Smooth muscle cell of the pulmonary artery (primary cell): ENCODE measurements at places on chromosomes 7 and 10. TPM values are rescaled to one million over a fixed set of nuclear protein-coding genes. Genes with fewer than 3 reads are reported as not detected.

TCERG1L gene
- total RNA-seq = not detected in 2 replicates

BCL7B gene
- total RNA-seq = 24.0 and 24.9 TPM in 2 replicates

SVOPL gene
- total RNA-seq = not detected in 2 replicates

CLDN3 gene
- not detected in 2 replicates for total RNA-seq

SPDYE2 gene
- not detected in 2 replicates for total RNA-seq

TBX20 gene
- total RNA-seq = 0.99 and 4.3 TPM in 2 replicates

ADAMTS14 gene
- 2.5 TPM in 2 replicates for total RNA-seq

SERPINE1 gene
- 1,589 and 2,809 TPM in 2 replicates for total RNA-seq

CCDC172 gene
- total RNA-seq = not detected in 2 replicates

CYP3A7 gene
- not detected in 2 replicates for total RNA-seq

ELMO1 gene
- 0.43 and 3.3 TPM in 2 replicates for total RNA-seq

NUTM2E gene
- total RNA-seq = not detected in 2 replicates

GSTK1 gene
- 71.8 and 80.3 TPM in 2 replicates for total RNA-seq

GJD4 gene
- 0.10 TPM in 1 of 2 replicates, not detected in the other for total RNA-seq

NFE2L3 gene
- 0.98 and 3.0 TPM in 2 replicates for total RNA-seq

LIPF gene
- total RNA-seq = not detected in 2 replicates
